ENCODE measurements at places on chromosomes 3 and 15.

DNA sequence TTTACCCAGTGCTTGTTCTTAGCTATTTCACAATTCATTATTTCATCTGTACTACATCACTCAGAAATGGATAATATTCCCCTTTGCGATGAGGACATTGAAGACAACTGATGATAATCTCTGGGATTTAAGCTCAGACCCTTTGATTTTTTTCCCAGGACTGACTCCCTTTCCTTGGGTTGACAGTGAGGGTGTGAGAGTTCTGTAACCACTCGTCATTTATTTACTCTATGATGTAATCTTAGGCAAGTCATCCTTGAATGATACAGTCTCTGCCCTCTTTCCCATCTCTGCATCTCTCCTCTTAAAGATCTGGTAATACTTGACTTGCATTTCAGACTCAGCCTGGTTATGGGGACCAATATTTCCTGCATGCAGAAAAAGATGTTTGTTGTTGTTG lies 1041.7 kb downstream of the AGBL1 start:
- no peak for DNase-seq

- DNase-seq = no peak
Observed at GRCh38 chr3:15097891-15098290, 1.1 kb downstream of the RBSN start.

GRCh38 chr3:101998256-101998926 lies 149.1 kb downstream of the NFKBIZ start:
- no peak for DNase-seq

DNA sequence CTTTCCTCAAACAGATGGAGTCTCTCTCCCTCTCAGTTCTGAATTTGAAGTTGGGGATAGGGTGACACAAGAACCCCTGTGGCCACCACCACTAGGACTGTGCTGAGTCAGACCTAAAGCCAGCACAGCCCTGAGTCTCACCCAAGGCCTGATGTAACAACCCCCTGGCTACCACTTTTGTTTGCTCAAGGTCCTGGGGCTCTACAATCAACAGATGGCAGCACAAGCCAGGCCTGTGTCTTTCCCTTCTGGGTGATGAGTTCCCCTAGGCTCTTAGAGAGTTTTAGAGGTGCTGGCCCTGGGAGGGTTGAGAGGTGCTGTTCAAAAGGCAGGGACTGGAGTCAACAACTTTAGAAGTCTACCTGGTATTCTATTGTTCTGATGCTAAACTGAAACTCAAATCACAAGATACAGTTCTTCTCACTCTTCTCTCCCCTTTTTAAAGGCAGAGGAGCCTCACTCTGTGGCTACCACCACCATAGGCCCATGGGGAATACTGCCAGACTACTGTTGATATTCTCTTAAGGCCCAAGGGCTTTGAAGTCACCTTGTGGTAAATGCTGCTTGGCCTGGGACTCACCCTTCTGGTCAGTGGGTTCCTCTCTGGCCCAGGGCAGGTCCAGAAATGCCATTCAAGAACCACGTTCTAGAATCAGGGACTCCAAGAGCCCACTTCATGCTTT lies 6.5 kb downstream of the OR5K4 start:
- no peak for DNase-seq

DNA sequence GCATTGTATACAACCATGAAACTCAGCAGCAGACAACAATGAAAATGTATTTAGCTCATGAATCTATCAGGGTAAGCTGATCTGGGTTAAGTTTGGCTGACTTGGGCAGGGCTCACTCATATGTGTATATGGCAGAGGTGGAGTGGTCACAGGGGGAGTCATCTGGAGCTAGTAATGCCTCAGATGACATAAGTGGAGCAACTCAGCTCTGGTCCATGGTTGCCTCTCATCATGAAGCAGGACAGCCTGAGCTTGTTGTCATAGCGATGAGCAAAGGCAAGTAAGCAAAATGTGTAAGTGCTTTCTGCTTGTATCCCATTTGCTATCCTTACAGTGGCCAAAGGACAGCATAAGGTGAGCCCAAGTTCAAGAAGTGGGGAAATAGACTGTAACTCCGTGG lies 64.5 kb downstream of the ALCAM start:
- DNase-seq = no peak

DNA sequence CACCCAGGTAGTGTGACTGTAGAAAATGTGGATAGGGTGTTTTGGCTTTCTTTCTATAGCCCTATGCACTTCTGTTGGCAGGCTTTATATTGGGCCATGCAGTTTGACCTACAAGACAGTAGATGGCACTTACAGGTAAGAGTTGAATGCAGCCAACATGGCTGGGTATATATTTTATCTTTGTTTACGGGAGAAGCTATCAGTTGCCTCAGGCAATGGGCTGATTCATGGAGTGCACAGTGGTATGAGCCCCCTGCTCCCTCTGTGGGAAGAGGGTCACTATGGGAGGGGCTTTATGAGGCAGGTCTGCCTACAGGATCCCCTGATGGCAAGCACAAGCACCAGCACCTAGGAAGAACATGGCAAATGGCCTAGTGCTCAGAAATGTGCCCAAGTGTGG lies 301.2 kb upstream of the CDIN1 start:
- DNase-seq = no peak

- DNase-seq = no peak
Observed at GRCh38 chr3:71369701-71370391, 213.7 kb downstream of the FOXP1 start.

DNA sequence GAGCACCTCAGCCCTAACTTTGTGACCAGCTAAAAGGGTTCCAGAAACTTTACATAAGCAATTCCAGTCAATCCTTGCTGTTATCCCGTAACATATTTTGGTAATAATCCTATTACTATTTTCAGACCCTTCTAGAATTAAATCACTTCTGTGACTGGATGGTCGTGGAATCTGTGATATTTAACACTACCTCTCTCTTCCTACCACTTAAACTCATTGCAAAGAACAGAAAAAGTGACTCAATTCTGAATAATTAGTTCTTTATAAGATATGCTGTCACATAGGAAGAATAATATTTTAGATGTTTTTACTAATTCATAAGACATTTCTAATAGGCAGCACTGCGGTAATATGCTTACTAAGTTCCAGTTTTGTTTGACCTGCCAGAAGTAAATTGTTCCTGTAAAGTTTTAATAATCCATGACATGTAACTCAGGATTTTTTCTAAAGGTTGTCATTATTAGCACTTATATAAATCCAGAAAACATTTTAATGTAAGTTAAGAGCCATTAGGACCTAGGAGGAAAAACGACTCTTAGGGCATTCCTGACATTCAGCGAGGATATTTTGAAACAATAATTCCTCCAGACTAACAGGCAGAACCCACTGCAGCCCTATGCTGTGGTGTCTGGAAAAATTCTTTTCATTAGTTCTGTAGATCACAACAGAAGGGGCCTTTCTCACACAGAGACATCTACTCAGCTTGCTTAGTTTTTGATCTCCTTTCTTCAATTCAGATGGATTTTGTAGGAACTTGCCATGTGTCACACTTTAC lies 113.3 kb upstream of the MBNL1 start:
- DNase-seq = no peak

DNA sequence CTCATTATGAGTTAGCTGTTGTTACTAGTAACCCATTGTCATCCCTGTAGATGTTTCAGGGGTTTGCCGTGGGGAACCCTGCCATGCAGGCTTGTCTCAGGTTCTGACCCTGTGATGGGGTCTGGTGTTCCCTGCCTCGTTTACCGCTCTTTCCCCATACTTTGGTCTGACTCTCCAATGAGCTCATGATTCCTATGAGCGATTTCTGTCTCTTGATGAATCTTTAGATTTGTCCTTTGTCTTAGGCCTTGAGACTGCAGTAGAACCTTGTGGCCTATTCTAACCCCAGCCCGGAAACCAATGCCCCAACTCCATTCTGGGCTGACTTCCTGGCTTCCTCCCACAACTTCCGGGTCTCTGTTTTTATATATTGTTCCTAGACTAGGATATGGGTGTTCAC lies 11.3 kb upstream of the IQGAP1 start:
- no peak for DNase-seq

- DNase-seq = no peak
Observed at GRCh38 chr3:53161820-53162671, 1.0 kb downstream of the PRKCD start.

DNA sequence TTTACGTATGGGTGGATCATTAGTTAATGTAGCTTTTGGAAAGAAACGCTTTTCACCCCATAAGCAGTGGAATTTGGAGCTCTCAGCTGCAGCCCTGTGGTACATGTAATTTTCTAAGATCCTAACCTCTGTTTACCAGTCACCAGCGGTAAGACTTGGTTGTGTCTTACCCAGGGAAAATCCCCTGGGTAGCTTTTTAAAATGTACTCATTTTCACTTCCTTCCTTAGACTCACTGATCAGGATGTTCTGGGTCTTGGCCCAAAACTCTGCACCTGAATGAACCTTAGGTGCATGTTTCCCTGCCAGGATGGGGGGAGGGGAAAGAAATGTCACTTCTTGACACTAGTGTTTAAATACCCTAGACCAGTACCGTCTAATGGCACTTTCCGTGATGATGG lies 605.2 kb downstream of the MAGI1 start:
- no peak for DNase-seq

All from stimulated activated CD4-positive, alpha-beta T cell treated with anti-CD3 and anti-CD28 coated beads, Interleukin-1b, Interleukin-23, amount 100 ng/mL, for 1 hour (primary cell).